ENCODE measurements at places on chromosomes 6 and 20.

DNA sequence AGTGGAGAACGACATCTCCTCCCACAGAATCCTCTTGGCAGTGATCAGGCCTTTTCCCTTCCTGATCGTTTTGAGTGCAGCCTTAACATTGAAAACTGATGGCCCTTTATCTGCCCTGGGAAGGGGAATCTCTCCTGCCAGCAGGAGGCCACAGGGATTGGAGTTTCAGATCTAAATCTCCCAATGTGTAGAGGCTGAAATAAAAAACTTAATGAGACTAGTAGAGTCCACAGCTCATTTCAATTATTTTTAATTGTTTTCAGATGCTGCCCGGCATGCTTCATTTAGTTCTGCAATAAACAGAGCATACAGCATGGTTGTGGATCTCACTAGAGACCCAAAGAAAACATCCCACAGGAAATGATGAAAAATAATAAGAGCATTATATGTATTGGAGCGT lies 662.2 kb upstream of the HS3ST5 start:
- DNase-seq = no peak

GRCh38 chr6:91098006-91098405 lies 511.1 kb upstream of the MAP3K7 start:
- no peak for DNase-seq

DNA sequence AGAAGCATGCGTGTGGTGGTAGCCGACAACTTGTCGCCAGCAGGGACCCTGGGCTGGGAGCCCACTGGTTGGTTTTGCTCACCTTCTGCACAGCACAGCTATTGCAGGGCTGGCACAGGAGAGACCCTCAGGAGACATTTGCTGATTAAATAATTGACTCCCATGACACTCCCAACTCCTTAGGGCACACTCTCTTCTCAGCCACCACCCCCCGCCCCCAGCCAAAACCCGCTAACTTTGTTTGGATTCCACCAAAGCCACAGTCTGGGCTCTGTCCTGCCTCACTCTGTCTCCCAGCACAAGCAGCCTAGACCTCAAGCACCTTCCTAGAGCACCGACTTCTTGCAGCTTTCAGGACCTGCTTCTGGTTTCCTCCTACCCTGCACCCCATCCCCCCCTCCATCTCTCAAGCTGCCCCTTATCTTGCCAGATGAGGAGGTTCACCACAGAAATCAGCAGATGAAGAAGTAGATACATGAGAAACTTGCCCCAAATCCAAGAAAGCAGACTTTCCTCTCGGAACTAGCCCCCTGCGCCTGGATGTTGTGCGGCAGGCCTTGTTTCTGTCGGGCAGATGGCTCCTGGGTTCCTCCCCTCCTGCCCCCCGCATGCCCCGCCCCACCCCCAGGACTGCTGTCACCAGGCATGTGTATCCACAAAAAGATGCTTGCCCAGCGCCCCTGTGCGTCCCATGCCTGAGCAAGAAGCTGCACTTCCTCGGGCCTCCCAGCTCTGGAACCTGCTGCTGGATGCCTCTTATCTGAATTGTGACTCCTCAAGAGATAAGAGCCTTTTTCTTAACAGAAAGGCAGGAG lies 35.0 kb upstream of the CD93 start:
- no peak for DNase-seq

DNA sequence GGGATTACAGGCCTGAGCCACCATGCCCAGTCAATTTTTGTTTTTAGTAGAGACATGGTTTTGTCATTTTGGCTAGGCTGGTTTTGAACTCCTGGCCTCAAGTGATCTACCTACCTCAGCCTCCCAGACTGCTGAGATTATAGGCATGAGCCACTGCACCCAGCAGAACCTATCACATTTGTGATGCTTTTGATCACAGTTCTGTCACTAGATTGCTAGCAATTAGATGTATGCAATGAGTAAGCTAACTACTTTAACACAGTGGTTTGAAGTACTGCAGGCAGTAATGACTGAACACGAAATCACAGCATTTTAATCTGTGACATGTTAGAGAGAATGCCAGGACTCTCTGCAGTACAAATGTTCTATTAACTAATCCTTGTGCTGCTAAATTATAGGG lies 19.6 kb upstream of the SAMHD1 start:
- DNase-seq = no peak

DNA sequence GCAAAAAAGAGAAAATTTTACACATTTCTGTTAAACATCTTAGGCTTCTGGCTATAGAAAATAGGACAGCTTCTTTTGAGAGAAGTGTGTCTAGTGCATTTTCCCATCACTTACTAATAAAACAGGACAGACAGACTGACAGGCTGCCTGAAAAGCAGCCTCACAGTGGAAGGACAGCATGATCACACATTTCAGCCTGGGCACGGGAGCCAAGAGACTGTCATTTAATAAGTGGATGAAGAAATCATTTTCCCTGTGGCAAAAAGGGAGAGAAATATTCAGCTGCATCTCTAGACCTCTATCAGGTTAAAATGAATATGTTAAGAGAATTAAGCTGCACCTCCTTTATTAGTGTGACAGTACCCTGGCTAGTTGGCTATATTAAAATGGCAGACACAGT lies 960.5 kb downstream of the KIF16B start:
- no peak for DNase-seq

- peak; percentile 33 for DNase-seq
Measured at GRCh38 chr6:170087941-170088581, 202.8 kb downstream of the DLL1 start.

GRCh38 chr6:137102851-137103492 lies 58.2 kb upstream of the IL20RA start:
- DNase-seq = no peak

GRCh38 chr6:148984531-148985056 lies 237.8 kb downstream of the UST start:
- no peak for DNase-seq

Data from inflammatory macrophage treated with lipopolysaccharide for 1 hour (primary cell).